Astrocyte of the hippocampus (primary cell): ENCODE measurements at places on chromosomes 13 and 19.

DNA sequence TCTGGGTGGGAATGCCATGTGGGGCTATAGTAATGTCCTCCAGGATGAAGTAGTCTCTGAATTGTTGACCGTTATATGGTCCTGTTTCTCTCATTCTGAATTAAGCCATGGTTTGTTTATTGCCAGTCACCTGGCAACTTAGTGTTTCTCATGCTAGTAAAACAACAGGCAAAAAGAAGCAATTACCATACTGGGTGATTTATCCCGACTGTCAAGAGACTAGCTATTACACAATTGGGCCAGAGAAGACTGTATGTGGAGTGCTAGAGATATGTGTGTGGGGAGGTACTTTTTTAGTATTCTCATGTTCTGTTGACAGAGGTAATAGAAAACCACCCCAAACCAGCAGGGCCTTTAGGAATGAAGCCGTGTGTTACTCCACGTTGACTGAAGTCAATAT, 258.2 kb downstream of the TDRD3 start:
- peak; percentile 6 for DNase-seq

DNA sequence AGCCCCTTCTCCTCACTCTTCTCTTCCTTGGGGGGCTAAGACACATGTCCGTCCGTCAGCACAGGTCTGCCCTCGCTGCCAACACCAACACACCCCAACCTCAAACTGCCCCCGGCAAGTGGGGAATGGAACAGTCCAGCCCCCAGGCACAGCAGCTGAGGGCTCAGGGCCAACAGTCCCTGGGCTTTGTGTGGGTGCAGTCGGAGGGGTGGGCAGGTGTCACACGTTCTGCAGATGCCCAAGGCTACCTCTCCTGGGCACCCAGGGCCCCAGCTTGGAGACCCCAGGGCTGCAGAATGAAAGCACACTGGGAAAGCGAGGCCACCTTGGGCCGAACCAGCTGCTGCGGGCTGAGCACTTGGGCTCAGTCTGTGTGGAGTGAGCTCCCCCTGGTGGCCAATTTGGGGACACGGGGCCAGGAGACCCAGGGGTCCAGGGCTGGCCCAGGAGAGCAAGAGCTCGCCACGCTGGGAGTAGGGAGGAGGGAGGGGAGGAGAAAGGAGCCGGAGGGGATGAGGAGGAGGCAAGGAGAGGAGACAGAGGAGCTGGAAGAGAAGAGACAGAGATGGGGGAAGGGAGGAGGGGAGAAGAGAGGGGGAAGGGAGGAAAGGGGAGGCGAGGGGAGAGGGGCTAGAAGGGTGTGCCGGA, 14.0 kb upstream of the ATP8B3 start:
- DNase-seq = peak; percentile 87

GRCh38 chr19:18322318-18322758, 538 bp downstream of the LSM4 start:
- DNase-seq = peak; percentile 65

GRCh38 chr19:56966225-56966696, 125.7 kb upstream of the PEG3 start:
- no peak for DNase-seq

GRCh38 chr13:30314069-30314468, 6.7 kb upstream of the KATNAL1 start:
- no peak for DNase-seq

- peak; percentile 96 for DNase-seq
Measured at GRCh38 chr19:20923077-20923871, at the start of gene ZNF85. Gene ZNF85, plus strand, starts transcription at chr19:20923251. Its CDS starts 150 bp downstream, at chr19:20923401.
